ELF-1 (cell line): ENCODE measurements at places on chromosomes 12 and 14.

GRCh38 chr12:55659486-55660385, 23.0 kb downstream of the OR10P1 start:
- peak; percentile 30 for DNase-seq

DNA sequence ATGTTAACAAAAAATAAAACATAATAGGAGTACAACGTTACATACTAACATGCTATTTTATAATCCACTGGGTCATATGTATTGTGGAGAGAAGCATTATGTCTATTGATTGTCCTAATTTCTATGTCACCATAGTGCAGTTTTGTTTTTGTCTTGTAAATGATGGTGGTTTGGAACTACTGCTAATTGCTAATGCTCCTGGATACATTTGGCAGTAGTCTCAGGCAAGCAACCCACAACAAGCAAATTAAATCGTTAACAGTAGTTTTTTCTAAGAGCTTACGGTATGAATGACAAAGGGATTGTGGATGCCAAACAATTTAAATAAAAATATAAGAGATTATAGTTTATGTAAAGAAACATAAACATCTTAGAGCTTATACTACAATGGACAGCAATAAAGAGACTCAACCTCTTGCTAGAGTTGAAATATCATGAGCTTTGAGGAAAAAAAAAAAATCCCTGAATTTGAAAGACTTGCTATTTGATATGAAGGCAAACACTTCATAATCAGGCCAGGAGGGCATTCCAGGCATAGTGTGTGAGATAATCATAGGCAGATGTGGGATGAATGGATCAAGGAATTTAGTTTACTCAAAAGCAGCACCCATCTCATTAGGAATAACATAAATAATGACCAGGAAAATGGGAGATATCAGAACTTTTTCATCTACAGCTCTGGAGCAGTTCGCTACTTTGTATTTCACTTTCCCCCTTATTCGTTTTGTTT, 181.3 kb downstream of the CCDC59 start:
- no peak for DNase-seq

DNA sequence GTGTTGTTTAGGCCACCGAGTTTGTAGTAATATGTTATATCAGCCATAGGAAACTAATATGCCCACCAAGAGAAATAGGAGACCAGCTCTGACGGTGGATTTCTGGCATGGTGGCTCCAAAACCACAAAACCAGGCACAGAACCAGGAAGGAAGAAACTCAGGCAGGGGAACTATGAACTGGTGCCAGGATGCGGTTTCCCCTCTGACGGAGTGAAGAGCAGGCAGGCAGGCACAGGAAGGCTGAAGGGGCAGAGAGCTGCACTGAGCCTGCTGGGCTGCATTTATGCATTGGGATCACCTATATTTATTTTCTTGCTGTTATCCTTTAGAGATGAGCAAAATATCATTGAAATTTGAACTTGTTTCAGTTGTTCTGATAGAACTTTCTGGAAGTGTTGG, 479.4 kb downstream of the VRK1 start:
- no peak for DNase-seq

DNA sequence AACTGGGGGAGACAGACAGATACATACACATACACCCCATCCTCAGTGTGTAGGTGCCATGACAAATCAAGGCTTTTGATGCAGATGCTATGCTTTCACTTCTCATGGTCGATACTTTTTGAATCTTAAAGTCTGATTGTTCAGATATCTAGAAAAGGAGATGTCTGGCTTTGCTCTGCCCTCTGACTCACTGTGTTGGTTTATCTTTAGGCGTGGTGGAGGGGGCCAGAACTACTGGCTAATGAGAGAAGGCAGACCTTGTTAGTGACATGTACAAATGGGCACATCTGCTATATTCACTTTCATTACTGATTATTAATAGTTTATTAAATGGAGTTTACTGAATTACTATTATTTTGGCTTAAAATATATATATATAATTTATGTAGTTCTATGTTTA, 444.3 kb upstream of the RGS6 start:
- no peak for DNase-seq

DNA sequence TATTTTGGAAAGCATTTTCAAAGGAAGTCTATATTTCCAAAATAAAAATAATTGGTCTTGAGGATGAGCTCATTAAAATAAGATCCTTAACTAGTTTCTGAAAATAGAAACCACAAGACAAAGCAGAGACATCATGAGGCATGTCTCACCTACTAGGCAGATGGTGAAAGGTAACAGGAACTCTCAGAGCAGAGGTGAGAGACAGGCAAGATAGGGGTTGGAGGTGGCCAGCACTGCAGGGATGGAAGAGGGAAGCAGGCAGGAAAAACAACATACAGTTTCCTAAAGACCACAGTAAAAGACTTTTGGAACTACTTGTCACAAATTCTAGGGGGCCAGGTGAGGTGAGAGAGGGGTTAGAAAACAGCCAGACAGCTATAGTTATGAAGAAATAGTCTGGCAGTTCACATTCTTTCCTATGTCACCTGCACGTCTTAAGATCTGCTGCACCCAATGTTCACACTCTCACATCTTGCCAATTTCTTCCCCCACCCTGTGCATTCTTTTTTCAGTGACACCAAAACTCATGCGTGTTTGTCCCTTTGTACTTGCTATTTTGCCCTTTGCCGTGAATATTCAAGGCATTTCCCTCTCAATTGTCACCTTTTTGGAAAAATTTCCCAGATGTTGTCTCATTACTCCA, 341.7 kb upstream of the KITLG start:
- no peak for DNase-seq

GRCh38 chr14:42001431-42001830, 394.8 kb downstream of the LRFN5 start:
- no peak for DNase-seq

DNA sequence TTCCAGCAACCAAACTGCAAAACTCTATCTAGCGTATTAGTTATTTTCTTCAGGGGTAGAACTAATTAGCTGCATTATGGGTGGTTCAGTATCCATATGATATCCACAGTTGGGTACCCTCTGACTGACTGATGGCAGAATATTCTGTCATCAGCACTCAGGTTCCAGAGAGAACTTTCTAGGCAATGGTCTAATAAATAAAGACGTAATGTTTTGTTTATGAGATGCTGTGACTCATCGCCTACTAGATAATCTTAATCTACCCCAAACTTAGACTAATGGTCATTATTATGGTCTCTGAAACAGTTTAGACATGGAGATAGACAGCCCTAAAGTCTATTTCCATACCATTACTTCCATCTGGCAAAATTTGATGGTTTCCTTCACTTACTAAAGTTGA, 220.1 kb downstream of the MED13L start:
- no peak for DNase-seq

DNA sequence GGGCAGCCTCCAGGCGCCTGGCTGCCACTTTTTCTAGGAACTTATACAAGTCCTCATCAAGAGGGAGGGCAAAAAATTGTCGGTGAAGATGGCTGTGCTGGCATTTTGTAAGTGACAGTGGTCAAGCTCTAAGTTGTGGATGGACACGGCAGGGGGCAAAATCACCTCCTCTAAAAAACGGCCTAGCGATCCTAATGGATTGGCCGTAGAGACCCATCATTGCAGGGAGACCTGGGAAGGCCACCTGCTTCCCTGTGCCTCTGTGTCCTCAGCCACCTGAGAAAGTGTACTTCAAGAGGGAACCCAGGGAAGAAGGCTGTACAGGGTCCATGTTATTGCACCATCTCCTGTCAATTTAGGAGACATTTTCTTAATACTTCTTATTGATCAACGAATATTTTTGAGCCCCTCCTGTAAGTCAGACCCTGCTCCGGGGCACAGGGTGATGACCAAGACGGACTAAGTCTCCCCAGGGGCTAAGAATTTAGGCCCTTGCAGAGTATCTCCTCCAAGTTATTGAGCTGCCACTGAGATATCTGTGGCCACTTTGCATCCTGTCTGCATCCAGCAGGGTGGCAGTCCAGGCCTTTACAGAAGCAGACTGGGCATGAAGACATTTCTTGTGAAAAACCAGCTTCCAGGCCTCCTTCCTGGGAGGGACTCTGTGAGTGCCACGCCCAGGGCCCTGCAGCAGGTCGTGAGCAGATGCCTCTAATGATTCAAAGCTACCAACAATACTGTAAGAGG, 40.5 kb downstream of the PSMA6 start:
- peak; percentile 53 for DNase-seq

GRCh38 chr12:2732290-2732689, 62.5 kb upstream of the FKBP4 start:
- DNase-seq, result no peak

DNA sequence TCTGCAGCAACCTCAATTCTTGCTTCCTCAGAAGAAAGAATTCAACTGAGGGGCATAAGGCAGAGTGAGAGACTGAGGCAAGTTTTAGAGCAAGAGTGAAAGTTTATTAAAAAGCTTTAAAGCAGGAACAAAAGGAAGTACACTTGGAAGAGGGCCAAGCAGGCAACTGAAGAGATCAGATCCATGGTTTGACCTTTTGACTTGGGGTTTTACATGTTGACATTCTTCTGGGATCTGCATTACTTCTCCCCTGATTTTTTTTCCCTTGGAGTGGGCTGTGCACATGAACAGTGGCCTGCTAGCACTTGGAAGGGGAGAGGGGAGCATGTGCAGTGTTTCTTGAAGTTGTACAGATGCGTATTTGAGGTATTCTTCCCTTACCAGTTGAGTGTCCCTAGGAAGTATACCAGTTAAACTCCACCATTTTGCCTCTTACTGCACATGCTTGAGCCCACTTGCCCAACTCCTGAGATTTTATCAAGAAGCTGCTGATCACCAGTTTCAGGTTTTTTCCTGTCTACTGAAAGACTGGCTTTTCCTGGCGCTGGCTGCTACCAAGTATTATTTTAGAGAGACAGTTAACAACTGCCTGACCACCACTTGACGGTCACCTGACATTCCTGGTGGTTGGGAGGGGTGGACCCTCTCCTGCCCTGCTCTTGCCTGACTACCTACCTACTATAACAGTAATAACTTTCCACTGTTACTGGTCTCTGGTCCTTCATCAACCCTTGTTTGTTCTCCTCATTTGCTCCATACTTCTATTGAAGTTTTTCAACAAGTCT, 26.0 kb upstream of the TMTC2 start:
- no peak for DNase-seq
